Fibroblast of the conjunctiva (primary cell): ENCODE measurements at places on chromosomes 1 and 21.

DNA sequence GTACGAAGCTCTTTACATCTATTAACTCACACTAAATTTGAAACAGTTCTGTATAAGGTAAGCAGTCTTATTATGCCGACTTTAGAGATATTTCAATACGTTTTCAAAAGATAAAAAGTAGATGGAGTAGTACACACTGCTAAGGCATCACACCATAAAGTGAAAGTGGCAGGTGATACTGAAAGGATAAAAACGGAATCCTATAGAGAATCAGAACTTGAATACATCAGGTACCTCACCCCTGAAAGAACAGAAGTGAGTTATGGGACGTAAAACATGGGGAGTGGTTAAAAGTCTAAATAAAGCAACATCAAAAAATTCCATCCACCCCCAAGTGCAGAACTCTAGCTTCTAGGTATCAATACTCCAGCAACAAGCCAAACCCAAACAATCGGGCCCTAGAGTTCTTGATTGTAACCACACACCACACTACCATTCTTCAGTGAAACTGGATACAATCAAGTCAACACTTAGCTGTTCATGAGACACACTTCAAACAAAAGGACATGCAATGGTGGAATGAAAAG is 142.6 kb downstream of the SMYD3 start:
- no peak for DNase-seq

- DNase-seq, result no peak
Measured at GRCh38 chr1:15249081-15249480, 2.1 kb downstream of the FHAD1 start.

DNA sequence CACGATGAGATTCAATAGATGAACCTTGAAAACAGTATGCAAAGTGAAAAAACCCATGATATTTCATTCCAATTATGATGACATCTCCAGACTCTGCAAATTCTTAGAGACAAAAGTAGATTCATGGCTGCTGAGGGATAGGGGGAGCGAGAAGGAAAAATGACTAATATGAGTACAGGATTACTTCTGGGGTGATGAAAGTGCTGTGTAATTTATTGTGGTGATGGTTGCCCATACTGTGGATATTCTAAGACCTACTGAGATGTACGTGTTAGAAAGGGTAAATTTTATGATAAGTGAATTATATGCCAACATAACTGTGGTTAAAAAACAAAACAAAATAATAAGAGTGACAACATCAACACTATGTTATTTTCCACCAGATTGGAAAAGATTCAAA is 18.9 kb upstream of the RGS7 start:
- no peak for DNase-seq

GRCh38 chr1:165144757-165145397 is 211.6 kb downstream of the LMX1A start:
- peak; percentile 17 for DNase-seq
